Prostate gland (tissue), 2 donors: ENCODE measurements at places on chromosomes 5 and 9. TPM values are rescaled to one million over a fixed set of nuclear protein-coding genes. Genes with fewer than 3 reads are reported as not detected.

- no peaks in the 10 kb centered on the region for H3K36me3 ChIP-seq
- no peaks in the 10 kb centered on the region for H3K4me1 ChIP-seq
- no peak overlapping the region for H3K4me3 ChIP-seq
- H3K27me3 ChIP-seq = no peaks in the 10 kb centered on the region
- DNase-seq = no peak
Observed at GRCh38 chr5:157485811-157486210, 25.8 kb downstream of the NIPAL4 start.

GRCh38 chr5:150350524-150351344, 6.8 kb upstream of the TCOF1 start:
- no peak overlapping the region for H3K27ac ChIP-seq
- peak; percentile 23 for DNase-seq
- H3K4me3 ChIP-seq = no peak overlapping the region
- no peaks in the 10 kb centered on the region for H3K27me3 ChIP-seq

DNA sequence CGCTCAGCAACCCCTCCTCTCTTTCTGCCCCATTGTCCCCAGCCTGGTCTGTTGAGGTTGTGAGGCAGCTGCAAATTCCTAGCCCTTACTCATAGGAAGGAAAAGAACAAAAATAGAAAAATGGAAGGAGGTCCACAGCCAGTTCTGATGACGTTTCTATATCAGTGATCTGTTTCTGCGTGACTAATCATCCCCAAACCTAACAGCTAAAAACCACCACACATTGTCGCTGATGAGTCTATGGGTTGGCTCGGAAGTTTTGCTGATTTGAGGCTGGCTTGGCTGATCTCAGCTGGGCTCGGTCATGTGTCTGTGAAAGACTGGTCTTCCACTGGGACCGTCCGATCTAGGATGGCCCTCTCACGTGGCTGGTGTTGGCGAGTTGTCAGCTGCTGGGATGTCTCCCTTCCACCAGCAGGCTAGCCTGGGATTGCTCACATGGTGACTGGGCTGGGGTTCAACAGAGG, 200.6 kb upstream of the ZNF618 start:
- no peak for DNase-seq
- no peaks in the 10 kb centered on the region for H3K4me1 ChIP-seq
- no peaks in the 10 kb centered on the region for H3K27me3 ChIP-seq

DNA sequence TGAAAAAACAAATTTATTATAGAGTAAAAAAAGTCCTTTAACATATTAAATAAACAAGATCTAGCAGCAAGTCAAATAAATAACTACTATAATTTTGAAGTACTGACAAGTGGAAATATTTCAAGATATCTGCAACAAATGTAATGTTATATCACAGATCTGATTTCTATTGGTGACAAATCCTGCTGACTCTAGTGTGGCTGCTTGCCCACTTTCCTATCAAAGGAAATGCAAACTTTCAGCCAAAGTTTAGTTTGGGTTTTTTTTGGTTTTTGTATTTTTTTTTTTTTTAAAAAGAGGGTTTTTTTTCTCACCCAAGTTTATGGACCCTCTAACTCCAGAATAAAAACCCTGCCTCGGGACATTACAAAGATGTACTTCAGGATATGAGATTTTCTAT, 12.9 kb downstream of the ADRA1B start:
- H3K27me3 ChIP-seq = no peaks in the 10 kb centered on the region
- no peaks in the 10 kb centered on the region for H3K4me1 ChIP-seq
- DNase-seq = no peak
- no peak overlapping the region for H3K4me3 ChIP-seq
- H3K27ac ChIP-seq = no peak overlapping the region

- no peaks in the 10 kb centered on the region for H3K36me3 ChIP-seq
- H3K4me1 ChIP-seq = no peaks in the 10 kb centered on the region
- no peak overlapping the region for H3K27ac ChIP-seq
- no peaks in the 10 kb centered on the region for H3K27me3 ChIP-seq
- DNase-seq = no peak
- H3K4me3 ChIP-seq = no peak overlapping the region
Observed at GRCh38 chr5:111480346-111480745, 32.0 kb downstream of the STARD4 start.

- no peak overlapping the region for H3K4me3 ChIP-seq
- no peaks in the 10 kb centered on the region for H3K36me3 ChIP-seq
- H3K27me3 ChIP-seq = no peaks in the 10 kb centered on the region
- H3K27ac ChIP-seq = no peak overlapping the region
- H3K4me1 ChIP-seq = no peaks in the 10 kb centered on the region
- no peak for DNase-seq
Observed at GRCh38 chr5:64497386-64497785, 8.4 kb upstream of the RGS7BP start.

- no peak overlapping the region for H3K4me3 ChIP-seq
- H3K27ac ChIP-seq = peak overlapping the region; percentile 59
- H3K27me3 ChIP-seq = no peaks in the 10 kb centered on the region
- peaks cover 8% of the 10 kb centered on the region for H3K4me1 ChIP-seq
- H3K36me3 ChIP-seq = no peaks in the 10 kb centered on the region
Observed at GRCh38 chr9:117403848-117404247, 11.0 kb downstream of the ASTN2 start.

- DNase-seq = no peak
- no peaks in the 10 kb centered on the region for H3K36me3 ChIP-seq
- no peak overlapping the region for H3K4me3 ChIP-seq
- H3K4me1 ChIP-seq = no peaks in the 10 kb centered on the region
- H3K27ac ChIP-seq = no peak overlapping the region
- no peaks in the 10 kb centered on the region for H3K27me3 ChIP-seq
Observed at GRCh38 chr5:113085880-113086409, 109.3 kb downstream of the DCP2 start.

GRCh38 chr9:17490110-17490509, 88.8 kb upstream of the SH3GL2 start:
- DNase-seq = no peak
- H3K4me3 ChIP-seq = no peak overlapping the region
- no peaks in the 10 kb centered on the region for H3K36me3 ChIP-seq

DNA sequence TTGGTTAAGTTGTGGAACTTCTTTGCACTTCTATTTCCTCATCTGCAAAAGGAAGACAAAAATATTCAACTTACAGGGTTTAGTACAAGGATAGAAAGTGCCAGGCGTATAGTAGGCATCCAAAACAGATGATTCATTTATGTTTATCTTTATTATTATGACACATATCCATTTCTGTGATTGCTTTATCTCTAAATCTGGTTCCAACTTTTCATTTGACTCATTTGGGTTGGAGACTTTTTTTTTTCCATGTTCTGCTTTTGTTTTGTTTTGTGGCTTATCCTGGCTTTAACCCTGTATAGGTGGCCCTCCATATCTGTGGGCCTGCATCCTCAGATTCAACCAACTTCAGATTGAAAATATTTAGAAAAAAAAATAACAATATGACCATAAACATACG, 186.7 kb upstream of the SLC24A2 start:
- H3K4me1 ChIP-seq = no peaks in the 10 kb centered on the region
- H3K4me3 ChIP-seq = no peak overlapping the region
- no peaks in the 10 kb centered on the region for H3K36me3 ChIP-seq

DNA sequence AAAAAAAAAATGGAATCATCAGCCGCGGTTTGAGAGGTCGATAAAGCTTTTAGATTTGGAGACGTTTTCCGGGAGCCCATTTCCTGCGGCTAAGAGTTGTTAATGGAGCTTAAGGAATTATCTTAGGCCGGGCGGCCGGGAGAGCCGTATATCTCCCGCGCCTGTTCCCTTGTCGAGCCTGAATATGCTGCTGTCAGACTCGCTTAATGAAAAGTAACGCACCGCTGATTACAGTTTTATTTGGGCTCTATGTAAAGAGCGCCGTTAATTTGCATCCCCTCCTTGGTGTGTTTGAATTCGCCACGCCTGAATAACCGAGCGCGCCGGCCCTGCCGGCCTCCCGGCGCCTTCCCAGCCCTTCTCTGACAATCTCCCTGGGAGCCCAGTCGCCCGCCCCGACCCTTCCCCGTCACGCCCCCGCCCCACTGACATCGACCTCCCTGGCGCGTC, 7.9 kb downstream of the IRX4 start:
- peaks cover 34% of the 10 kb centered on the region for H3K27me3 ChIP-seq
- no peak overlapping the region for H3K4me3 ChIP-seq
- no peaks in the 10 kb centered on the region for H3K36me3 ChIP-seq
- DNase-seq = no peak
- no peaks in the 10 kb centered on the region for H3K4me1 ChIP-seq

GADD45G gene
- total RNA-seq = 28.4 TPM

CARTPT gene
- total RNA-seq = 5.9 TPM

TLE4 gene
- total RNA-seq = 9.7 TPM

PRSS3 gene
- 1.5 TPM for total RNA-seq

REEP2 gene
- total RNA-seq = 4.1 TPM
